Brain pericyte (primary cell): ENCODE measurements at places on chromosomes 7 and 10.

DNA sequence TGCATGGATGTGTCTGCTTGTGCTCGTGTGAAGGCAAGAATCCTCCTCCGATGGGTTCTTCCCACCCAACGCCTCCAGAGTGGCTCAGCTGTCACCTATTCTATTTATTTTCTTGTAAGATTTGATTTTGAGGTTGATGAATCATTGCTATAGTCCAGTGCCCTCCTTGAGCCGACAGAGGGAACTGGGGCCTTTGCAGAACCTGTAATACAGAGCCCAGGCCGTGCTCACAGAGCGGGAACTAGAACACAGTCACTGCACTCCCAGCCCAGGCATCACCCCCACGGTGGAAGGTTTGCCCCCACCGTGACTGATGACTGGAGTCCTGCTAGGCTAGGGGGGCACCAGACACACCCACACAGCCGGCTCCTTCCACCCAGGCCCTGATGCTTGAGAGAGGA, 2.0 kb downstream of the RARRES2 start:
- no peak for DNase-seq

DNA sequence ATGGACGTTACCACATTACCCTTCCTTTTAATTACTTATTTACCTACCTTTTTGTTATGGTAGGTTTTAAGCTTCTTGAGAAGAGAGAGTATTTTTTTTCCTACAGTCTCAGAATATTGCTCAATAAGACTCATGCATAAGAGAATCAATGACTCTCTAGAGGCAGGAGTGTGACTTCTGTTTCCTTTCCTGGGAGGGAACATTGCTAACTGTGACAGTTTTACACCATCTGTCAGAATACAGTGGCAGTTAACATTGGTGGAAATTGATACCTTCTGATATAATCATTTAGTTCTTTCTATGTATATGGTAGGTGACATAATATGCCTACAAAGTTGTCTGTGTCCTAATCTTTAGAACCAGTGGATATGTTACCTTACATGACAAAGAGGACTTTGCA, 348.7 kb upstream of the POT1 start:
- no peak for DNase-seq

- DNase-seq: no peak
Measured at GRCh38 chr7:66634816-66635215, 6.1 kb downstream of the KCTD7 start.

DNA sequence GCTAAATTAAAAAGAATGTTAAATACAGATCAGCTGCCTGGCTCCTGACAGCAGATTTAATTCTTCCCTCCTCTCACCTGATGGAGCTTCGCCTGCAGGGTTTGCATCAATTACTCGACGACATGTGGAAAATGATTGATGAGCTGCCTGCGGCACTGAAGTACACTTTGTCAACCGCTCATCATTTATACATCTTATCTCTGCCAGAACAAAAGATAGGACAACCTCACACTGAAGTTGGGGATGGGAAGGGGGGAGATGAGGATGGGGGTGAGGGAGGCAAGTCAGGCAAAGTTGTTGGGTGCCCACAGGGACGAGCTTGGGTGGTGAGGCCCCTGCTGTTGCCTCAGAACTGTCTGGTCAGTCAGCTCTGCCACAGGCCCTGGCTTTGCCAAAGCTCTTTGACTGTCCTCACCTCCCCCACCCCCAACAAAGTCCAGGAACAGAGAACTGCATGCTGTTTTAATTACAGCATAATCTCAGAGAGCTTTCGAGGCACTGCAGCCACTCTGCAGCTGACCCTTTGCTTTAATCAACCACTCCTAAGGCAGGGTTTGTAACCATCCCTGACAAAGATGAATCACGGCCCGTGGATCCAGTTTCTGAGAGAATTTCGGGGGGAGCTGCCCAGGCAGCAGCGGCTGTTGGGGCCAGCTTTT, 702.3 kb downstream of the LRMDA start:
- DNase-seq: no peak

- no peak for DNase-seq
Measured at GRCh38 chr10:101329341-101330032, 24.5 kb upstream of the BTRC start.

DNA sequence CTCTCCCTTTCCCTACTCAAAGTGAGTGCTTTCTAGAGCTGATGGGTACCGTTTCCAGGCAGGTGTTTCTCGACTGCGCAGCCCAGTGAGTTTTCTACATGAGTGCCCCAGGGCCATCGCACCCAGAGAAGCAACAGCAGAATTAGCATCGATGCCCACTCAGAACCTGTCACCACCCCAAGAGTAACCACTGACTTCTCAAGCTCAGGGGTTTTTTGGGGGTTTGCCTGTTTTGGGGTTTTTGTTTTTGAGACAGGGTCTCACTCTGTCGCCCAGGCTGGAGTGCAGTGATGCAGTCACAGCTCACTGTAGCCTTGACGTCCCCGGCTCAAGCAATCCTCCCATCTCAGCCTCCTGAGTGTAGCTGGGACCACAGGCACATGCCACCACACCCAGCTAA, 25.7 kb downstream of the SNX8 start:
- DNase-seq: no peak

DNA sequence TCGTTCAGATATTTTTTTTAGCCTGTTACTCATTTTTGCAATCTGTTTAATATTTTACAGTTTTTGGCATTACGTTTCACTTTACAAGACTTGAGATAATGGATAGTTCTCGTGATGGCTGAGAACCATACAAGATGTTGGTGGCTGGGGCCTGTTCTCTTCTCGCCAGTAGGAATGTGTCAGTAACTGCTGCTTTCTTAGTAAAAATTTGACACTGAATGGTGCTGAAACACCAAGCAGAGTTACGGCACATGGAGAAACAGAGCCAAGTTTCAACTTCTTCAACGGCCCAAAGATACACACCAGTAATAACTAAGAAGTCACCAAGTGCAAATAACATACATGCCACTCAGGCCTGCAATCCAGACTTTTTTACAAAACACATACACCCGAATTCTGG, 130.4 kb downstream of the NRP1 start:
- no peak for DNase-seq
